ENCODE measurements at places on chromosomes 1 and 21. TPM values are rescaled to one million over a fixed set of nuclear protein-coding genes. Genes with fewer than 3 reads are reported as not detected.

The CCDC27 gene
- total RNA-seq, result not detected

The GUCA2A gene
- total RNA-seq, result not detected

The IVL gene
- total RNA-seq, result 7.7 TPM

The ZBTB8OS gene
- 18.2 TPM for total RNA-seq

The NBPF26 gene
- 51.6 TPM for total RNA-seq

The CDA gene
- total RNA-seq, result not detected

The TMEM51 gene
- 4.4 TPM for total RNA-seq

The NR0B2 gene
- total RNA-seq, result not detected

GRCh38 chr1:57858740-57859139 lies 434.9 kb upstream of the DAB1 start:
- DNase-seq, result no peak

DNA sequence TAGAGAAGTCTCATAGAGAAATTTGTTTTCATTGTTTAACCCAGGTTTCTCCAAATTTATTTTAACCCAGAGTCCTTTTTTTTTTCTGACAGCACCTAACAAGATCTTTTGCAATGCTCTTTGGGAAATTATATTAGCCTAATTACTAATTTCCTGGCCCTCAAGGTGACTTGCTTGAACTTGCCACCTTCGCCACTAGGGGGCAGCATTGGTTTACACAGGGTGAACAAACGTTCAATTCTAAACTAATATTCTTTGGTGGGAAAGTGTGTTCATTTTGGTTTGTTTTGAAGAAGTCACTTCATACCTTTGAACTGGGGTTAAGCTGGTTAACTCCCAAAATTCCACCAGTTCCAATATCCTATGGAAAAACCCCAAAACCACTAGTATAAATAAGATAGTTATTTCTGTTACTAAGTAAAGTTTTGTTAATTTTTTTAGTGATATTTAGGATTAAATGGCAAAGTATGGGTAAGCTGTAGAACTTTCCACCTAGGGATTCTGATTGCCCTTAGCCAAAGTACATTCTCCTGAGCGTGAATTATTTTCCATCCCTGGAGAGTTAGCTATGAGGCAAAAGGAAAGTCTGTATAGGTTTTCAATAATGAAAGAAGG lies 13.0 kb downstream of the CCDC190 start:
- DNase-seq, result peak; percentile 88

GRCh38 chr1:43573066-43573800 lies 42.5 kb downstream of the PTPRF start:
- peak; percentile 49 for DNase-seq

- peak; percentile 92 for DNase-seq
These were observed 14.7 kb upstream of the COL6A2 start for GRCh38 chr21:46082963-46083790.

- peak; percentile 10 for DNase-seq
These were observed 796.7 kb upstream of the ADGRL2 start for GRCh38 chr1:81004011-81004410.

GRCh38 chr1:111789142-111789541 lies 33.4 kb downstream of the DDX20 start:
- peak; percentile 9 for DNase-seq

- no peak for DNase-seq
These were observed 108.0 kb upstream of the TRABD2B start for GRCh38 chr1:48105165-48105564.

- no peak for DNase-seq
These were observed 51.7 kb downstream of the PAX7 start for GRCh38 chr1:18682375-18682774.

- no peak for DNase-seq
These were observed 178.8 kb downstream of the VPS13D start for GRCh38 chr1:12408662-12409061.

GRCh38 chr1:35452106-35452774 lies 105.0 kb downstream of the KIAA0319L start:
- DNase-seq, result peak; percentile 36

- peak; percentile 67 for DNase-seq
These were observed 32.1 kb upstream of the EPHX4 start for GRCh38 chr1:91997607-91998195.

- DNase-seq, result peak; percentile 43
These were observed 71.5 kb downstream of the DISP1 start for GRCh38 chr1:222886194-222886854.

DNA sequence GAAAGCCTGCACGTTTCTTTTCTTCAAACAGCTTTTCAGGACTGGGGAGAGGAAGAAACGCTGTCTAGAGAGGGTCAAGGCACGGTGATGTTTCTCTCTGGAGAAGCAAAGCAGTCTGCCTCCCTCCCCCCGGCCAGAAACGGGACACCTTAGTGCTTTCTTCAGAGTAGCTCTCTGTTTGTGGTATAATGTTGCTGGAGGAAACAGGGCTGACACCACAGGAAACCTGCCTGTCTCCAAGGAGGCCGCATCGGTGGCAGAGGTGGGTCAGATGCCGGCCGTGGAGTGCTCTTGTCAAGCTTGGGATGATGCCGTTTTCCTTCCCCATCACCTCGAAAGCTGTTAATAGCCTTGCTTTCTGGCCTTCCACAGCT lies 139.4 kb downstream of the DHRS3 start:
- no peak for DNase-seq

GRCh38 chr1:184695023-184695422 lies 59.6 kb downstream of the EDEM3 start:
- no peak for DNase-seq
